Neural progenitor cell (in vitro differentiated cells): ENCODE measurements at places on chromosomes 6 and 20.

- DNase-seq, result peak; percentile 69
Measured at GRCh38 chr6:122869437-122870024, 80.5 kb downstream of the SMPDL3A start.

GRCh38 chr6:84150705-84151104, 76.7 kb downstream of the CEP162 start:
- no peak for DNase-seq

DNA sequence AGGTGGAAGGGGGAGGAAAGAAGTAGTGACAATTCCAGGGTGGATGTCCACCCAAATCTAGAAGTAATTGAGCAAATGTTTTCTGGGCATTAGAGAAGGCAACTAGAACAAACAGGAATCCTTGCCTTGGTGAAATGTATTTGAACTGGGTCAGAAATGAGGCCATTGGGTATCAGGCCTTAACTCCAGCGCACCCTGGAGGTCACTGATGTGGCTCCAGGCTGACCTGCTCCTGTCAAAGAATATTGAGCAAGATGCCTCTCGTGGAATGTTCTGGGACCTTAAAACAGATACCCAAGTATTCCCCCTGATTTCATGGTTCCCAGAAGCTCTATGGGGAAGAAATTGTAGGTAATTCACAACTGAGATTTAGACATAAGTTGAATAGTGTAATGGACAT, 6.9 kb downstream of the HLA-DPB1 start:
- DNase-seq, result peak; percentile 81

DNA sequence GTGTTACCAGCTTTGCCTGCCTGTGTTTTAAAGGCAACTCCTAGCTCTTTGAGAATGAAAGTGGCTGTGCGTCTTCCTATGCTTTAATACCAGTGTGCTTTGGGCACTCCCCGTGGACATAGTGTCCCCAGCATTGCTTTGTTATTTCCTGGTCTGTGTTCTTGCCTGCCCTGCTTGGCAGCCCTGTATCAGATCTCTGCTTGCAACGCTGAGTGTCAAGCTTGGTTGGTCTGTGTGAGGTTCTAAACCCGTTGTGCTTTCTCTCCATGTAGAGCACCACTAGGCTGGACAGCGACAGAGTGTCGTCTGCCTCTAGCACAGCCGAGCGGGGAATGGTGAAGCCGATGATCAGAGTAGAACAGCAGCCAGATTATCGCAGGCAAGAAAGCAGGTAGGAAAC, 80.2 kb downstream of the AFDN start:
- DNase-seq, result peak; percentile 37

DNA sequence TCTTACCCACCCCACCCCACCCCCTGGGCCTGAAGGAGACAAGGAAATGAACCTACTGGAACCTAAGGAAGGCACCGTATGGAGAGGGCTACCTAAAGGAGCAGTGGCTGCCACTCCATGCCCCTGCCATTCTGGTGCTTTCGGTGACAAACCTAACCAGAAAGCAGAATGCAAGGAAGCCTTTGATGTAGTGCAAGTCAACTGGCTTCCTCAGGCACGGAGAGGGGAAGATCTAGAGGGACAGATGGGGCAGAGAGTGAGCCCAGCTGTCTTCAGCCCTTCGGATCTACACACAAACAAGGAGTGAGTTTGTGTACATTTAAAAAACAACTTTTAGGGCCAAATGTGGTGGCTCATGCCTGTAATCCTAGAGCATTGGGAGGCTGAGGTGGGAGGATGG, 39.5 kb downstream of the PPP1R16B start:
- DNase-seq, result no peak

- no peak for DNase-seq
Measured at GRCh38 chr6:138032571-138032970, 74.6 kb downstream of the PERP start.
